ENCODE measurements at places on chromosomes 12 and 14.

- no peaks in the 10 kb centered on the region for H3K36me3 ChIP-seq
- H3K27ac ChIP-seq: no peak overlapping the region
- H3K27me3 ChIP-seq: no peaks in the 10 kb centered on the region
- peaks cover 2% of the 10 kb centered on the region for H3K4me1 ChIP-seq
These were observed 239.4 kb upstream of the TMTC1 start for GRCh38 chr12:30023186-30023585.

DNA sequence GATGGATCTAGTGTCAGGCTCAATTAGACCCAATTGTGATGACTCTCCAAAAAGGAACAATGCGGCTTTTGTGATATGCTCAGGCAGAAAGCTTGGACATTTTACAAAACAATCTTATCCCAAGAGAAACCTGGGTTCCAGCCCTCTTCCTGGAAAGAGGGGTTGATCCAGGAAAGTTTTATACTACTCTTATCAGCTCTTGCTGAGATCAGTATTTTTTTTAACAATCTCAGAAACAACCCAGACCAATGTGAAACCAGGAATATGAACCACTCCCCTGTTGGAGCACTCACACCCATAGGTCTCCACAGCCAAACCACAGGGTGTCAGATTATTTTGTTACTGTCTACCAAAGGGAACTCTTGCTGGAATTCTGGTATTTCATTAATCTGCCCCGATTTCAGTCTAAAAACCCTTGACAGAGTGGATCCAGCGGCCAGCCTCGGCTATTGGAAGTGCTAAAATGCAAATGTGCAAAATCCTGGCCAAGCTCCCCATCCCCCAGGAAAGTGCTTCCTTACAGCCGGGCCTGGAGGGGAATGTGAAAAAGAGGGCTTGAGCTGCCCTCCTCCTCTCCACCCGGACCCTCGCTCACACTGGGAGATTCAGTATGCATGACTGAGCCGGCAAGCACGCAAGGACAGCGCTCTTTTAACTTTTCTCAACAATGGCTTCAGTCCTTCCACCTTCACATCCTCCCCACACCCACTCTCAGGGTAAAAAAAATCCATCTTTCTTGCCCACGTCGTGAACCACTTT, 4.0 kb downstream of the FBXL14 start:
- H3K4me1 ChIP-seq: peaks cover 17% of the 10 kb centered on the region
- H3K36me3 ChIP-seq: no peaks in the 10 kb centered on the region
- no peak for DNase-seq
- H3K27me3 ChIP-seq: no peaks in the 10 kb centered on the region
- H3K4me3 ChIP-seq: no peak overlapping the region
- H3K27ac ChIP-seq: no peak overlapping the region

DNA sequence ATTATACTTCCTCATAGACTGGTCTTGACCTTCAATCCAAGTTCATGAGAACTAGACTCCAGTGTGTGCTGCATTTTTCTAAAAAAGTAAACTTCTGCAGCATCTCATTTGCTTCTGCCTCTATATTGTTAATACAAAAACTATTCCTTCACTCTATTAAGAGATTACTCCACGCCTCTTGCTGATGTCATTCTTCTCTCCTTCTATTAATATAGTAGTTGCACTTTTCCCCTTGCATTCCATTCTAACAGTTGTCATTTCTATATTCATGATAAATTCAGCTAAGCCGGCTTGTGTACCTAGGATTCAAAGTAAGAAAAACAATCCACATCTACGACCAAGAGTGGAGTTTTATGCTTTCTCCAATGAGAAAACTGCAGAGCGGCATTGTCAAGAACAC, 480.4 kb upstream of the NOVA1 start:
- H3K4me1 ChIP-seq: no peaks in the 10 kb centered on the region
- no peak for DNase-seq
- H3K4me3 ChIP-seq: no peak overlapping the region
- no peak overlapping the region for H3K27ac ChIP-seq
- no peaks in the 10 kb centered on the region for H3K36me3 ChIP-seq

GRCh38 chr14:61498303-61498702, 176.9 kb downstream of the PRKCH start:
- H3K36me3 ChIP-seq: no peaks in the 10 kb centered on the region
- no peaks in the 10 kb centered on the region for H3K27me3 ChIP-seq
- no peak for DNase-seq

GRCh38 chr12:111102102-111102739, 181.8 kb upstream of the MYL2 start:
- no peak for DNase-seq
- no peaks in the 10 kb centered on the region for H3K27me3 ChIP-seq
- no peaks in the 10 kb centered on the region for H3K36me3 ChIP-seq
- H3K4me1 ChIP-seq: no peaks in the 10 kb centered on the region

DNA sequence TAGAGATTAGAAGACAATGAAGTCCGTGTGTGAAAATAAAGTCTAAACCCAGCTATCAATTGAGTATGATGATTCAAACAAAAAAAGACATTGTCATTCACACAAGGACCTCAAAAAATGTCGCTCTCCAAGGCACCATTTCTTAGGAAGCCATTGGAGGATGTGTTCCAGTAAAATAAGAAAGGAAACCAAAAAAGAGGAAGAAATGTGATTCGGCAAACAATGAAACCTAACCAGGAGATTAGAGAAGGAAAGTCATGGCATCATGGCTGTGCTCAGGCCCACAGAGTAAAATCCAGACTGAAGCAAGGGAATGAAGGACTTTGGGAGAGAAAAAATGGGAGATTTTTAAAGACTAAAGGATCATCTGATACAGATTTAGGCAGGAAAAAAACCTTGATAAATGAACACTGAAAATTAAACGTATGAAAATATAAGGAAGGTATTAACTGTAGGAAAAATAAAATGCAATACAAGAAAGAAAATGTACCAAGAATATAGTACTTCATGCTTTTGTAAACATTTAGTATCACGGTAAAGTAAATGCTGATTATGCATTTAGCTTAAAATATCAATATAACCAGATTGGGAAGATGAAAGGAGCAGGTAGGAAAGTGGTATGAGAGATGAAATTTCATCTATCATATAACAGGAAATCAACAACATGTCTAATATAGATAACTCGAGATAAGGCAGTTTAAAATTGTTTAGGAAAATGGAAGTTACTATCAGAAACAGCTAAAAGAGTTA, 38.2 kb upstream of the MTHFD1 start:
- no peaks in the 10 kb centered on the region for H3K27me3 ChIP-seq
- H3K27ac ChIP-seq: no peak overlapping the region
- H3K4me1 ChIP-seq: no peaks in the 10 kb centered on the region
- H3K36me3 ChIP-seq: no peaks in the 10 kb centered on the region

DNA sequence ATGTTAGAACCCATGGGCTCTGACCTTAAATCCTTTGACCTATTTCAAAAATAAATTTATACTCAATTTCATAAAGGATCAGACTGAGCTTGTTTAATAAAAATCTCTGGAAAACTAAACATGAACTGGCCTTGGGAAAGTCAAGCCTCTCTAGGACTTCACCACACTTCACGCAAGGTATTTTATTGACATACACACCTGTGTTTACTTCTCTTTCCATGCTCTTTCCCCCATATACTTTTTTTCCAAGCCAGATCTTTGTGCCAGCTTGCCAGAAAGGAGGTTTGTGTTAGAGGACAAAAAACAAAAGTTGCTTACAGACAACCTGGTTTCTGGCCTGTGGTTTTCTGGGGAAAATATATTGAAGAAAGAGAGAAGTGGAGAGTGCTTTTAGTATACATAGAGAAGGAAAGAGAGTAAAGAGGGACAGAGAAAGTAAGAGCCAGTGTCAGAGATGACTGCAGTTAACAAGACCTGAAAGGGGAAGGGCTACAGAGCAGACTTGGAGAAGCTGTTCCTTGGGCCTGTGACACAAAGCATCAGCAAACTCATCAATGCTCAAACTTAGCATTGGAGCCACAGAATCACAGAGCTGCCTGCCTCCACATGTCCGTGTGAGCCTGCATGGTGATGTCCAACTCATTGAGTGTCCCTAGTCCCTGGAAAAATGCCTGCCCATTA, 77.3 kb upstream of the TMTC2 start:
- no peak overlapping the region for H3K4me3 ChIP-seq
- no peaks in the 10 kb centered on the region for H3K36me3 ChIP-seq

DNA sequence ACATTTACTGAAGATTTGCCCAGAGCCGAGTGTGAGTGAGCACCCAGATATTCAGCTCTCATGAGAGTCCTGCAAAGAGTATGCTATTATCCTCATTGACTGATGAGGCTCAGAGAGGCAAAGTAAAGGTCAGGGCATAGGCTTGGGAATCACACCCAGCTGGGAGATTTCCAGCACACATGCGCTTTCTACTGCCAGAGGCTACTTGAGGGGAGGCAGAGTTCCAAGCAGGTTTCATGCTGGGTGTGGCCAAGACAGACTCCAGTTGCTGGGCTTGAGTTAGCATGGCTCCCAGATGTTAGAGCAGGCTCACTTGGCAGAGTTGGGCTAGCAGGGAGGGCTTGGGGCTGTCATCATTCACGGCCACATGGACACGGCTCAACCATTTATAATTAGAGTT, 14.4 kb upstream of the FAM181A start:
- H3K36me3 ChIP-seq: no peaks in the 10 kb centered on the region
- H3K27ac ChIP-seq: no peak overlapping the region
- H3K4me3 ChIP-seq: no peak overlapping the region
- no peak for DNase-seq
- no peaks in the 10 kb centered on the region for H3K4me1 ChIP-seq

DNA sequence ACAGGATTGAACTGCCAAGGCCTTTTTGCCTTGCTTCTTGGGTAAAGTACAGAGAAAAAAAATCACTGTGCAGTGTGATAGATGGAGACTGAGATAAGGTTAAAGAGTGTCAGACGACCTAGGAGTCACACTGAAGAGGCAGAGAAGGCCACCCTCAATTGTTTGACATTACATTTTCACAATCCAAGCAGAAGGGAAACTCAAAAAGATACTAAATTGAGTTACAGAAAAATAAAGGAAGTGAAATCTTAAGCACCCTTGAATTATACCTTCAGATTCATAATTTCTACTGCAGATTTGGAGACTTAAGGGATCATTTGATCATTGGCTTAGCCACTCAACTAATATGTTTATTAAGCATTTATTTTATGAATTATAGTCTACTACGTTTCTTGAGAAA, 97.1 kb downstream of the MYF5 start:
- H3K36me3 ChIP-seq: no peaks in the 10 kb centered on the region
- H3K4me3 ChIP-seq: no peak overlapping the region
- H3K4me1 ChIP-seq: no peaks in the 10 kb centered on the region
- DNase-seq: no peak
- no peaks in the 10 kb centered on the region for H3K27me3 ChIP-seq

DNA sequence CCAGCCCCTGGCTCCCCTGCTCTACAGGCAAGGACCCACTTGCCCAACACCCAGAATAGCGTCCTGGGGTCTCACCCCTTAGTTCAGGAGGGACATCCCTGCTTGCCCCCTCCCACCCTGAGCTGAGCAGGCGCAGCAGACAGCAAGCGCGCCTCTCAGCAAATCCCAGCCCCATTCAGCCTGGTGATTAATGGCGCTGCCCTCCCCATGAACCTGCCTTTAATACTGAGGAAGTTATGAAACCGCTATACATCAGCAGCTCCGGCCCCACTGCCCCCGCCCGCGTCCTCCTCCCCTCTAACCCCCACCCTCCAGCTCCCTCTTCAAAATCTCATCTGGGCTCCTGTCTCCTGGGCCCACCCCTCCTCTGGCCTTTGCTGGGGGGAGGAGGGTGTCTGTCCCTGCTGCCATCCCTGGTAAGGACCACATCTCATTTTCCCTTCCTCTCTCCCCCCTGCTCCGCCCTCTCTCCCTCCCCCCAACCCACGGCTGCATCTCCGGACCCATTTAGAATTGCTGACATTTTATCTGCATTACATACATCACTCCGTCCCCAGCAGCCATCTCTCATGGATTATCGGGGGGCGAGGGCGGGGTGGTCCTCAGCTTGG, 7.1 kb upstream of the SMUG1 start:
- no peaks in the 10 kb centered on the region for H3K27me3 ChIP-seq
- no peaks in the 10 kb centered on the region for H3K36me3 ChIP-seq
- H3K27ac ChIP-seq: no peak overlapping the region
- H3K4me3 ChIP-seq: no peak overlapping the region

DNA sequence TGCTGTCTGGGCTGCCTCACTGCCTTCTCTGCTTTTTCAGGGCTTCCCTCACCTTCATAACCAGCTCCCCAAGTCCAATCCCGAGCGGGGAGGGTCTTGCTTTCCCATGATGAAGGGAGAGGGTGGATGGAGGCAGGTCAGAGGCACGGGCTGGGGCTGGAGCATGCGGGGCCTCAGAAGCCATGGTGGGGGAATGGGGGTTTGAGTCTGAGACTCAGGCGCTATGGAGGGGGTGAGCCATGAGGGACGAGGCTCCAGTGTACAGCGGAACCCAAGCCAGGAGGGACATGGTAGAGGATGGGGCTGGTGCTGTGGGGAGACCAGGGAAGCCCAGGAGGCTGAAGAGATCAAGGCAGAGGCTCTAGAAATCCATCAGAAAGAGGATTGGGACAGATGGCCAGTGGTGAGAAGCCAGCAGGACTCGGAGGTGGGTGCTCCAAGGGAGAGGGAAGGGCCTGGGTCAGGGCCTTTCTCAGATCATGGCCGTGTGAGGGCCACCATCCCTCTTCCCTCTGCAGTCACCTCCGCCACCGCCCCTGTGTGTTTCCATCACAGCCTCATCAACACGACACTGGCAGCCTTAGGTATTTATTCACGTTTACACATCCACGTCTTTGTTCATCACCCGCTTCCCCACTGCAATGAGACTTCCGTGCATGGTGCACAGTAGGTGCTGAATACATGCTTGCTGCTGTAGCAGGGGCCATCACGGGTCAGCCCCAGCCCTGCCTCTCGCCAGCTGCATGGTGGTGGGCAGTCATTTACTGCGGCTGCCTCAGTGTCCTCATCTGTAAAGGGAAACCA, 144.7 kb downstream of the ADGRD1 start:
- no peaks in the 10 kb centered on the region for H3K27me3 ChIP-seq
- peaks cover 9% of the 10 kb centered on the region for H3K4me1 ChIP-seq
- no peak overlapping the region for H3K4me3 ChIP-seq

DNA sequence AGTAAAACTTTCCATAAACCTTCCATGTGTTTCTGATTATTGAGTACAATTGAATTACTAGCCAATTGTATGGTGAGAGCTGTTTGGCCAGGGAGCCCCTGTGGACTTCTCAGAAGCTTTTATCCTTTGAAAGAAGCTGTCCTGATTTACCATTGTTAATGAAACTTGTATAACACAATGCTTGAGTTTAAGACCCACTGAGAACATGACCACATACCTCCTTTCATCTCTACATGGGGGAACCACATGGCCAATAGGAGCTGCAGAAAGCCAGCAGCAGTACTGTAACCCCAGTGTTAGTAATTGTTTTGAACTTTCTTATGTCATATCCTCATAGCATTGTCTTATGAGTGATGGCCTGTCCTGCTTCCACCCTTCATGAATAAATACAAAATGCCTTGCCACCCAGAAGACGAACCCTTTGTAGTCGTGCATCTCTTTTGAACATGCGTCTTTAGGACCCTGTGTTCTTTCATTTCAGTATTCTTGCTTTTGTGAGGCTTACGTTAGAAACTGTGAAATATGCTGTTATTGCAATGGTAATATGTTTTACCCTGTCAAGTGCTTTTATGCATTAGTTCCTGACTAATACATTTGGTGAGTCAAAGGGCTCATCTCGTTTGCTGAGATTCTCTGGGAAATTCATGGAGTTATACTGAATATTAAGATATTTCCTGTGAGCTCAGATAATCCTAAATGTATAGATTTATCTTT, 815.7 kb downstream of the NRXN3 start:
- DNase-seq: no peak
- no peak overlapping the region for H3K27ac ChIP-seq
- no peaks in the 10 kb centered on the region for H3K27me3 ChIP-seq
- H3K36me3 ChIP-seq: no peaks in the 10 kb centered on the region
- no peak overlapping the region for H3K4me3 ChIP-seq

- H3K36me3 ChIP-seq: no peaks in the 10 kb centered on the region
- no peak for DNase-seq
- H3K4me1 ChIP-seq: no peaks in the 10 kb centered on the region
- H3K4me3 ChIP-seq: no peak overlapping the region
- H3K27me3 ChIP-seq: no peaks in the 10 kb centered on the region
These were observed 23.4 kb downstream of the ALDH1L2 start for GRCh38 chr12:105060715-105061378.

Measured in ovary (tissue), 10 donors.